Heart left ventricle (tissue), 16 donors: ENCODE measurements at places on chromosomes 3 and 15.

GRCh38 chr3:63968612-63969350 is 54.5 kb downstream of the PSMD6 start:
- no peak overlapping the region for H3K4me3 ChIP-seq
- DNase-seq, result no peak
- peak overlapping the region; percentile 15 for H3K27ac ChIP-seq
- H3K4me1 ChIP-seq, result peaks cover 10% of the 10 kb centered on the region
- H3K36me3 ChIP-seq, result no peaks in the 10 kb centered on the region
- no peaks in the 10 kb centered on the region for H3K27me3 ChIP-seq

- H3K27ac ChIP-seq, result no peak overlapping the region
- H3K36me3 ChIP-seq, result no peaks in the 10 kb centered on the region
- DNase-seq, result no peak
These were observed 75.9 kb upstream of the RASGRF1 start for GRCh38 chr15:79166311-79166955.

GRCh38 chr15:32677238-32677750 is 35.8 kb downstream of the SCG5 start:
- H3K36me3 ChIP-seq, result no peaks in the 10 kb centered on the region
- no peaks in the 10 kb centered on the region for H3K4me1 ChIP-seq
- DNase-seq, result no peak
- no peak overlapping the region for H3K27ac ChIP-seq
- no peak overlapping the region for H3K4me3 ChIP-seq

GRCh38 chr15:97960364-97961066 is at the start of gene ARRDC4:
Gene ARRDC4 (plus strand): TSS chr15:97960703. CDS start chr15:97960862, 159 bp downstream.
- H3K36me3 ChIP-seq, result no peaks in the 10 kb centered on the region
- peak; percentile 100 for DNase-seq
- no peaks in the 10 kb centered on the region for H3K27me3 ChIP-seq
- H3K4me3 ChIP-seq, result peak within 1 kb of the TSS; percentile 84
- peak within 1 kb of the TSS; percentile 93 for H3K27ac ChIP-seq
- no peaks in the 10 kb centered on the region for H3K4me1 ChIP-seq

DNA sequence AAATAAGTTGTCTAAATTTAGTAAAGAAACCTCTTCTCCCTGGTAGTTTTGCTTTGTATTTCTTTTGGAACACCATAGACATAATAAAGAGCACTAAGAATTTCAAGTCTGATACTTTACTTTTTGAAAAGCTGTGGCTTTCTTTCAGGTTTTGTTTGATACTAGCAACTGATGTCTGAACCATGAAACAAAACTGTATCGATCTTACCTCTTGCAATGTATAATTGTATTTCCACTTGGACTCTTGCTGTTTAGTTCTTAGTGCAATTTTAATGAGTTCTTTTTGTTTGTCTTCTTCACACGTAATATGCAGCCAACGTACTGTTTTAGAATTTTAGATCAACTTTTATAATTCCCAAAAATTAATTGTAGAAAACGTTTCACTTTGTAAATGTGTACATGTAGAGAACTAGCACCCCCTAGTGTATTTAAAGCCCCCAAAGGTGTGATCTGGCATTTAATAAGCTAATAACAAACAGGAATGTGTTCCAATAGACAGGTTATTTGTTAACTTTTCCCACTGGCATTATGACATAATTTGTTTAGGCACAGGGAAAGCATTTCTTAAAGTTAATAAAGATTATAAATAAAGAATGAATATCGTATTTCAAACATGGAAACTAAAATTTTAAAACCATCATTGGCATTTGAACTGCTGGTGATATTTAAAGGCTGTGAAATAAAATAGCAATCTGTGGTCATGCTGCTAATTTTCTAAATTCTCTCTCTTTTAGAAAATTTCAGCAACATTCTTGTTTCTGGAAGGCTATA is 289.1 kb upstream of the DNAJC19 start:
- H3K36me3 ChIP-seq, result no peaks in the 10 kb centered on the region
- no peak overlapping the region for H3K4me3 ChIP-seq
- DNase-seq, result no peak
- no peak overlapping the region for H3K27ac ChIP-seq
- no peaks in the 10 kb centered on the region for H3K4me1 ChIP-seq

GRCh38 chr3:29465836-29466235 is 185.0 kb downstream of the RBMS3 start:
- H3K4me1 ChIP-seq, result no peaks in the 10 kb centered on the region

DNA sequence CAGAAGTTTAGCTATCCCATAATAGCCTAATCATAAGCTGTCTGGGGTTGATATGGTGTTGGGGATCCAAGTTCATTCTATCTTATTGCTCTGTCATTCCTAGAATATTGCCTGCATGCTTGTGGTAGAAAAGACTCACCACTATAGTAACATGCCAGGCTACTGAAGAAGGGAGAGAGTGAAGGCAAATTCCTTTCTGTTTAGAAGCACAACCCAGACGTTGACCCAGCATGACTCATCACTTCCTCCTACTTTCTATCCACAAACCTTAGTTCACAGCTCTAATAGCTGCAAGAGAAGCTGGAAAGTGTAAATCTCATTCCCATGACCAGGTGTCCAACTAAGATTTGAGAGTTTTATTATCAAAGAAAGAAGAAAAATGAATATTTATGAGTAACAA is 57.8 kb upstream of the NMD3 start:
- no peaks in the 10 kb centered on the region for H3K27me3 ChIP-seq
- no peak for DNase-seq
- no peaks in the 10 kb centered on the region for H3K4me1 ChIP-seq
- no peaks in the 10 kb centered on the region for H3K36me3 ChIP-seq
- no peak overlapping the region for H3K4me3 ChIP-seq

DNA sequence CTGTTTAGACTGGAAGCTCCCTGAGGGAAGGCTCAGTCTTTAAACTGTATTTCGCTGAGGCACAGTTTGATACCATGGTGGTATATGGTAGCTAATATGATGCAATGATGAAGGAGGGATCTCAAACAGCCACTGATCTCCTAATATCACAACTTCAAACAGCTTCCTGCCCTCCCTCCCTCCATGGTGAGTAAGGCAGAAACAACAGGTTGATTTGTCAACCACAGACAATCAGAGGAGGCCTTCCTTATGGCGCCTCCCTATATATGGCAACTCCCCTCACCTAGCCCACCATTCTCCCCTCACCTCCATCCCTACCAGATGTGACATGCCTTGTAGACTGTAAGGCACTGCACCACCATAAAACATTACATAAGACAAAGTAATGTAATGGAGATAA is 316.5 kb upstream of the ICE2 start:
- H3K27me3 ChIP-seq, result no peaks in the 10 kb centered on the region
- no peak for DNase-seq
- no peaks in the 10 kb centered on the region for H3K36me3 ChIP-seq
- H3K4me1 ChIP-seq, result peaks cover 16% of the 10 kb centered on the region

DNA sequence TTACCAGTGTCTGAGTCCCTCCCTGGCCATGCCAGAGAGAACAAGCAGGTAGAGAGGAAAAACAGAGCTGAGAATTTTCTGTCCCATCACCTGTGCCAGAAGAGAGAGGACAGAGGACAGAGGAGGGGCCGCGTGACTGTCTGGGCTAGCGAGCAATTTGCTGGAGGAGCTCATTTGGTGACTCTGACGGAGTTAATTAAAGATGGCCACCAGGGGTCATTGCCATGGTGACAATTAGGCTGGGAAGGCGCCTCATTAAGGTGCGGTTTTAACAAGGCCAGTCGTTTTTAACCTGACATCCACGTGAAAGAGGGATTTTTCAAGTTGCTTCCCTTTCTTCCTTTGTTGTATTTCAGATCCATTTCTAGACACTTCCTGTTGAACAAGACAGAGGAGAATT is 72.4 kb downstream of the RHCG start:
- DNase-seq, result no peak

DNA sequence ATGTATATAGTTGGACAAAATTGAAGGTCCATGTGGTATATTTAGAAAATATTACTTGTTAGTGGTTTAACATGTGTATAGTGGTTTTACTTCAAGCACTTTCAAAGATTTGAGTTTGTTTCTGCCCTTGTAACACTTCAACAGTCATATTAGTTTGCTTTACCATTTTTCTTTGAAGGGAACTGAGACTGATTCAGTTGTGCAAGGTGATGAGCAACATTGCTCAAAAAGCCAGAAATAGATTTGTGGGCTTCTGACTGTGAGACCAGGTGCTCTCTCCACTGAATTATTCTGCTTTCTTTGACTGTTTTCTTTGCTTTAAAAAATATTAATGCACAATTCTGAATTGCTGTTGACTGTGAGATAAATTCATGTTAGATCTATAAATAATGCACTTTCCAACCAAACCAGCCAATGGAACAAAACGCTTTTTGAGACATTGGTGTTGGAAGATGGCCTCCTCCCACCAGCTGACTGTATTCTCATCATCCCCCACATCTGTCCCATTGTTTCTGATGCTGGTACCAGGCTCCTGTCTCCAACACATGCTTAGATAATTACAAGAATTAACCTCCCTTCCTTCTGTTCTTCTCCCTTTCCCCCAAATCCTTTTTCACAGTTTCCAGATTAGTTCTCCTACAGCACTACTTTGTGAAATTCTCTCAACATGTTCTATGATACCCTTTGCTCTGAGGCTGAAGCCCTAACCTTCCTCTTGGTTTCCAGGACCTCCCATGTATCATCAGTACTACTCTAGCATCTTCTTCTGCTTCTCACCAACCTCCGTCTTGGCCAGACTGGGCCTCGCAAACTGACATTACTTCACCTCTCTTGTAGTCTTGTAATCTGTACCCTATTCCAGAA is 27.9 kb downstream of the PLCL2 start:
- H3K4me3 ChIP-seq, result no peak overlapping the region
- no peaks in the 10 kb centered on the region for H3K36me3 ChIP-seq
- DNase-seq, result no peak
- no peak overlapping the region for H3K27ac ChIP-seq
- H3K4me1 ChIP-seq, result peaks cover 68% of the 10 kb centered on the region

- no peaks in the 10 kb centered on the region for H3K27me3 ChIP-seq
- no peak for DNase-seq
- H3K36me3 ChIP-seq, result no peaks in the 10 kb centered on the region
- no peak overlapping the region for H3K4me3 ChIP-seq
- H3K4me1 ChIP-seq, result no peaks in the 10 kb centered on the region
These were observed 9.8 kb downstream of the ANKRD28 start for GRCh38 chr3:15787941-15788340.

GRCh38 chr15:48040166-48040817 is 80.5 kb upstream of the SLC24A5 start:
- no peak for DNase-seq
- no peaks in the 10 kb centered on the region for H3K4me1 ChIP-seq
- H3K27ac ChIP-seq, result no peak overlapping the region
- no peaks in the 10 kb centered on the region for H3K27me3 ChIP-seq

DNA sequence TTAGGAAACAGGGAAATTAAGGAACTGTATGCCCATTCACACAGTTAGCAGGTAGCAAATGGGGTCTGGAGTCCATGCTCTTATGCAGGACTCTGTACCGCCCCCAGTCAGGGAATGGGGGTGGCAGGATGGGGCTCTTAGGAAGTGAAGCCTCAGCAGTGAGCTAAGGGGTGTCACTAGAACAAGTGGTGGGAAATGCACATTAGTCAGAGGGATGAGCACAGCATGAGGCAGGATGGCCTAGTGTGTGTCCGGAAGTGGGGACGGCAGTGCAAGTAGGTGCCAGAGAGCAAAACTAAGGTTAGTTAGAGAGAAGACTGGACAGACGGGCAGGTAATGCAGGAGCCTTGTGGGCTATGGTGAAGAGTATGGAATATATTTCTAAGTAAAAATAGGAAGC is 60.7 kb downstream of the ST3GAL6 start:
- H3K27me3 ChIP-seq, result no peaks in the 10 kb centered on the region
- no peak for DNase-seq
- no peak overlapping the region for H3K4me3 ChIP-seq
- no peaks in the 10 kb centered on the region for H3K36me3 ChIP-seq
- no peak overlapping the region for H3K27ac ChIP-seq
- peaks cover 12% of the 10 kb centered on the region for H3K4me1 ChIP-seq

GRCh38 chr3:150936693-150937092 is 31.5 kb upstream of the MINDY4B start:
- H3K36me3 ChIP-seq, result no peaks in the 10 kb centered on the region
- no peak overlapping the region for H3K4me3 ChIP-seq
- DNase-seq, result no peak
